Activated T-cell treated with anti-CD3 and anti-CD28 coated beads, Interleukin-2, amount 50 U/mL, for 24 hours (primary cell): ENCODE measurements at places on chromosomes 3 and 15.

DNA sequence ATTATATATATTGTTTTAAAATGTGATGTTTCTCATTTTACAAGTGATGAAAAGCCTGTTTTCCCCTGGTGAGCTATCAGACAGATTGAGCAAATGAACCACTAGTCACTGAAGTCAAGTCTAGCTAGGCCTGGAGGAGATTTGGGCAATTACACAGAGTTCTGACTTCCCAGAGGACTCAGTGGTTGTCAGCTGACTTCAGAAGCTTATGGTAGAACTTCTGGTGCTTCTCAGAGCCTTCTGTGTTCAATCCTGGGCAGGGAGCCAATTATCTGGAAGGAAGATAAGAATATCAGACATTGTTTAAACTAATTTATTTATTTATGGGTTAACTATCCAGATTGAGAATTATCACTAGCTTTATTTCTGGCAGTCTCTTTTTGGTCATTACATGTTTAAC lies 37.7 kb upstream of the NAALADL2 start:
- no peak for DNase-seq

- no peak for DNase-seq
Observed at GRCh38 chr3:175617247-175617646, 758.1 kb downstream of the NAALADL2 start.

DNA sequence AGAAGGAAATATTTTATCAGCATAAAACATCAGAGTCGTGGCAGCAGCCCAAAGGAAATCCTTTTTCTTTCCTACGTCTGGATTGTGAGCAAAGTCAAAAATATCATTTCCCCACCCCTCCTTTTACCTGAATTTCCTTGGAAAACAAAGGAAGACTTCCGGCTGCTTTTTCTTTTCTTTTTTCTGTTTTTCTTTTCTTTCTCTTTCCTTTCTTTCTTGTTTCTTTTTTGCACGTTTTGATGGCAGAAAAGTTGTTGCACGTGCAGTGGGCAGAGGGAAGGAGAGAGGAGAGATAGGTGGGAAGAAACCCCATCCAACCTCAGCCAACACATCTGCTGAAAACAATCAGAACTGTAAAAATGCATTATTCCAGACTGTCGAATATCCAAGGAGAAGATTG lies 544 bp upstream of the MYO1E start:
- no peak for DNase-seq

DNA sequence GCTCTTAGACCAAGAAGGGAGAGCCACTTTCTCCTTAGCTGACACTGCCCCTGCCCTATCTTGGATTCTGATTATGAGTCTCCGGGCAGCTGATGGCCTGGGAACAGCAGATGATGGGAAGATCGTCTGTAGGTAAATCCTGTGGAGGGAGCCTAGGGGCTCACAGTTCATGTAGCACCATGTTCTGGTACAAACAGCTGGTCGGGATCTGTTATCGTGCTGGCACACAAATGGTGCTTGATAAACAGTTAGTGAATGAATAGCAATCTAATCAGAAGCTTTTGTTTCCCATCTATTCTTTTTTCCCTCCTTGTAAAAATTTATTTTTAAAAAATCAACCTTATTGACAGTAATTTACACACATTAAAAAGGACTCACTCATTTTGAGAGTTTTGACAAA lies 26.8 kb downstream of the CDCP1 start:
- DNase-seq, result peak; percentile 23

- no peak for DNase-seq
Observed at GRCh38 chr3:118239253-118239652, 795.4 kb downstream of the IGSF11 start.

DNA sequence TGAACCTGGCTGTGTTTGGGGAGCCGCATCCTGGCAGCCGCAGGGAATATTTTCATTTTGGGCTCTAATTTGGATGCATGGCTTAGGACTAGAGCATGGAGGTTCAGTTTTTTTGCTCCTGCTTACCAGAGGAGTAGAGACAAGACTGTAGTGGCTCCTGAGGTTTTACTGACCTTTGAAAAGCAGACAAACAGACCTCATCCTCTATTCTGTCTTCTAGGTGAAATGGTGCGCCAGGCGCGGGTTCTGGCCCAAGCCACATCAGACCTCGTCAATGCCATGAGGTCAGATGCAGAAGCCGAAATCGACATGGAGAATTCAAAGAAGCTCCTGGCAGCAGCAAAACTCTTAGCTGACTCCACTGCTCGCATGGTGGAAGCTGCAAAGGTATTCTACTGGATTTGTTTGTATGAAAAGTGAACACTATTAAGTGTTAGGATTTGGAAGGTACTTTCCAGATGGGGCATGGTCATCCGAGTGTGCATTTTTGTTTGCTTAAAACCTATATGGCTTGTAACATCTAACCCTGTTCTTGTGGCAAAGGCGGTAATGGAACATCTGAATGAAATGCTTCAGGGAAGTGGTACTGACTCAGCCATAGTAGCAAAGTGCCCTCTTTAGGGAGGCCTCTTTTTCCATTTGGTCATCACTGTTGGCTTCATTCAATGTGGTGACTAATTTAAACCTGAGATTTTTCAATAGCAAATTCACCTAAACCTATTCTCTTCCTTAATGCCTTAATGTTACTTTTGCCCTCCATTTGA lies 330.7 kb upstream of the TPM1 start:
- peak; percentile 38 for DNase-seq

DNA sequence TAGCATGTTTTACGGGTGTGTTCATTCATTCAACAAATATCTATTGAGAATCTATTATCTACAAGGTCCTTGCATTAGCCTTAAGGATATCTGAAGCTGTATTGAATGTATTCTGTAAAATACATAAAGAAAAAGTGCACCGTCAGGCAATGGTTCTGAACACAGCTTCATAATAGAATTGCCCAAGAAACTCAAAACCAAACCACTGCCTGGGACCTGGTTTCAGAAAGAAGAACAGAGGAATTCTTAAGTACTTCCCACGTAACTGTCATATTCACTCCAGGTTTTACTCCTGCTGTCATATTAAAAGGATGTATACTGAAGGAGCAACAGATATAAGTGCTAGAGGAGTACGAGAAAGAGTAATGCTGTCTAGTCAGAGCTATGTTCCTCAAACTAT lies 115.9 kb downstream of the FGF12 start:
- DNase-seq, result no peak

GRCh38 chr3:29202378-29202777 lies 78.5 kb upstream of the RBMS3 start:
- DNase-seq, result no peak

- no peak for DNase-seq
Observed at GRCh38 chr15:48396020-48396419, 64.8 kb downstream of the DUT start.

DNA sequence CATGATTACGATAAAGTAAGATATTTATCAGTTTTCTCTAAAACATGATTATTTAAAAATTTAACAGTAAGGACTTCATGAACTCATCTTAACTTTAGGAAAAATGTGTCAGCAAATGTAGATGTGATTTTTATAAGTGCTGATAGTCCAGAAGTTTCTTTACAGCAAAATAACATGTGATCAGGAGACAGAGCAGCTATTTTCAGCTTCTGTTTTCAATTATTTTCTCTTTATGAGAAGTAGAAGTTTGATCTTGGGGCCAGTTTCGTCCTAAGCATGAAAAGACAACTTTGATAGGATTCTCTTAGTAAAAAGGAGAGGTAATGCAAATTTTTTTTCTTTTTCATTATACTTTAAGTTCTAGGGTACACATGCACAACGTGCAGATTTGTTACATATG lies 96.5 kb upstream of the TSPAN3 start:
- no peak for DNase-seq

DNA sequence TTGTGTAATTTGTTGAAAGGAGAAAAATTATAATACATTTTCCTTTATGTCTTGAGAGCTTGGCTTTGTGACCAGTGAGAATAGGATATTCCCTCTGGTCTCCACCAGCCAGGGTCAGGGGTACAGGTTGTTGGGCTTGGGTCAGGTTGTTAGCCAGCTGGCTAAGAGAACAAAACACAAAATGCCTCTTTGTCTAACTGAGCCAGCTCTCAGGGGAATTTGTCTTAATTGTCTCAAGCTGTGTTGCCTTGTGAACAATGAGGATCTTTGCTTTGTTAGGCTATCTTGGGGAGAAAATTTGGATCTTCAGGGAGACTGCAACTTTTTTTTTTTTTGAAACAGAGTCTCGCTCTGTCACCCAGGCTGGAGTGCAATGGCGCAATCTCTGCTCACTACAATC lies 17.7 kb upstream of the GK5 start:
- no peak for DNase-seq

GRCh38 chr3:39473452-39474125 lies 6.1 kb downstream of the MOBP start:
- DNase-seq, result no peak

GRCh38 chr3:24145981-24146822 lies 201.1 kb downstream of the NR1D2 start:
- no peak for DNase-seq

DNA sequence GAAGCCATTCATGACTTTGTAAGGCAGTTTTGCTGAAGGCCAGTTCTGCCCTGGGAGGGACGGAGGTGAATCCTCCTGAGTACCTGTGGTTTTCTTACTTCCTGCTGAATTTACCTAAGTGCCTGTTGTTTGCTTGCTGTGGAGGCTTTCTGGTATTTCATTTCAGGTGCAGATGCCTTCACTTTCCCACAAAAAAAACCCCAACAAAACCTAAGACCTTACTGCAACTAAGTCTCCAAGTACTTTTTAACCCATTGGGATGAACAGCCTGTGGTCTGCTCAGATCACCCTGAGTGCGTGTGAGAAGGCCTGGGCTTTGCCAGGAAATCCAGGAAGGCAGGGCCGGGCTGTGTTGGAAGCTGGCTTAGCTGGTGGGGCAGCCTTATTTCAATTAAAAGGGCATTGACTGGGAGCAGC lies 65.3 kb downstream of the IGF1R start:
- no peak for DNase-seq

GRCh38 chr3:13205567-13206143 lies 132.4 kb upstream of the IQSEC1 start:
- DNase-seq, result no peak

- no peak for DNase-seq
Observed at GRCh38 chr3:25973122-25973521, 183.2 kb downstream of the OXSM start.

- DNase-seq, result no peak
Observed at GRCh38 chr3:162729686-162730085, 1233.1 kb downstream of the OTOL1 start.

DNA sequence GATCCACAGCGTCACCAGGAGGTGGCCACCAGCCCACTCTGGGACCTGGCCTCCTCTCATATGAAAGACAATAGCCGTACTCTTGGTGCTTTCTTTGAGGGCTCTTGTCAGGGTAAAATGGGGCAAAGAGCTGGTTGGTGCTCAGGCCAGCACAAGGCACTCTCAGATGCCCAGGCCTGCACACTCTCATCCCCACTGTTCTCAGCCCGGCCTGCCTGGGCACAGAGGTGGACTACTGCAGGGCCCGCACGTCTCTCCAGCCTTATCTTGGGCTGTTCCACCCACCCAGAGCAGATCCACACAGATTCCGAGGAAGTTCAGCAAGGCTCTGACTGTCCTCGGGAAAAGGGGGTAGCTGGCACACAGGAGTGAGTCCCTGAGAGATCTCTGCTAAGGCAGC lies 122.8 kb upstream of the PRR20G start:
- DNase-seq, result no peak

DNA sequence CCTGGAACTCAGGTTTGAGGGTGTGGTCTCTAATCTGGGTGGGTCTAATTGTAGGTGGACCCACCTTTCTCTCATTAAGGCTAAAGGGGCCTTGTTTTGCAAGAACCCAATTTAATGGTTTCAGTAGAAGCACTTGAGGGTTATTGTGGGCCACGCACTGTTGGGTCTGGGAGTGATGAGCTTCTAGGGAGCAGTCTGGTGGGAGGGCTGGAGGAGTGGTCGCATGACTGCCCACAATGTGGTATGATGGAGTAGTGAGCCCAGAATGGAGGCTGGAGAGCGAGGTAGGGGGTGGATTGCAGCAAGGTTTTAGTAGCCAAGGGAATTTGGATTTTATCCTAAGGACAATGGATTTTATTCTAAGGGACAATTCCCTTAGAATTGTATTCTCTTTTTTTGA lies 2.7 kb downstream of the TATDN2 start:
- DNase-seq, result peak; percentile 22

DNA sequence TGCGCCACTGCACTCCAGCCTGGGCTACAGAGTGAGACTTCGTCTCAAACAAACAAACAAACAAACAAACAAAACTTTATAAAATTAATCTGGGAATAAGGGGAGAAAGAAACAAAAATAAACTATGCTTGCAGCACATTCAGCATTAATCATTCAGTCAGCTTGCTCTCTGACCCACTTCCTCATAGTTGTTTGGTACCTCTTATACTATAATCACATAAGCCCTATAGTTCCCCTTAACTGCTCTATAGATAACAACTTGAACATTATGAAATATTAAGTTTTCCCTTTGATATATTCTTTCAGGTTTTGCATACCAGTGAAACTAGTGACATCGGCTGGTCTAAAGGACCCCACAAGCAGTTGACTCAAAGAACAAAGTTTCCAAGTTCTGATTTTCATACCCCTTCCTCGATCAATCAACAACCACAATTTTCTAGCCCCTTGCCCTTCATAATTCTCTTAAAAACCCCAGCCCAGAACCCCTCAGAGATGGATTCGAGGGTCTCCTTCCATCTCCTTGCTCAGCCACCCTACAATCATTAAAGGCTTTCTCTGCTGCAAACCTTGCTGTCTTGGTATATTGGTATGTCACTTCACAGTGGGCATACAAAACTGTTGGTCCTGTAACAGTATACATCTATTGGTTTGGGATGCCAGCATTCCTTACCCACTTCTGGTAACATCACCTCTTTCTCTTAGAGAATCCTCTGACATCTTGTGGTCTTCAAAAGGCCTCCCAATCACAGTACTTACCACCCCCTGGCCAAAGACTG lies 26.4 kb downstream of the BCL2L10 start:
- no peak for DNase-seq

- DNase-seq, result peak; percentile 46
Observed at GRCh38 chr15:44066211-44066827, 128.8 kb downstream of the FRMD5 start.

GRCh38 chr3:105448338-105448982 lies 81.8 kb downstream of the ALCAM start:
- DNase-seq, result no peak

GRCh38 chr3:126773167-126773566 lies 69.1 kb downstream of the CHCHD6 start:
- no peak for DNase-seq
